ENCODE measurements at places on chromosomes 7 and 10.

DNA sequence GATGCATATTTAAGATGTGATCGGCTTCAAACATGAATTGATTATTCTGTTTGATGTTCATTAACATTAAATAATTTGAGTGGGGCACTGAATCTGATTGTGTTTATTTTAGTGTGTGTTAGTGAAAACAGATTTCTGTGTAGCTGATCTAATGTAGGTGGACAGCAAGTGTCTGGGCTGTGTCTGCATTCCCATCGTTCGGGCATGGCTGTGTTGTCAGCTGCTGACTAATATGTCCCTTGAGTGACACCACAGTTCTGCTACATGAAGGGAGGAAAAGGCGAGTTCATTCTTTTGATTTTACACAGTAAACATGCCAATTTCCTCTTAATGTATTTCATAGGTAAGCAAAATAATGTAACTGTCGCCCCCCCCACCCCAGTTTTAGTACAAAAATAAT lies 203.0 kb downstream of the CNTNAP2 start:
- DNase-seq: no peak

DNA sequence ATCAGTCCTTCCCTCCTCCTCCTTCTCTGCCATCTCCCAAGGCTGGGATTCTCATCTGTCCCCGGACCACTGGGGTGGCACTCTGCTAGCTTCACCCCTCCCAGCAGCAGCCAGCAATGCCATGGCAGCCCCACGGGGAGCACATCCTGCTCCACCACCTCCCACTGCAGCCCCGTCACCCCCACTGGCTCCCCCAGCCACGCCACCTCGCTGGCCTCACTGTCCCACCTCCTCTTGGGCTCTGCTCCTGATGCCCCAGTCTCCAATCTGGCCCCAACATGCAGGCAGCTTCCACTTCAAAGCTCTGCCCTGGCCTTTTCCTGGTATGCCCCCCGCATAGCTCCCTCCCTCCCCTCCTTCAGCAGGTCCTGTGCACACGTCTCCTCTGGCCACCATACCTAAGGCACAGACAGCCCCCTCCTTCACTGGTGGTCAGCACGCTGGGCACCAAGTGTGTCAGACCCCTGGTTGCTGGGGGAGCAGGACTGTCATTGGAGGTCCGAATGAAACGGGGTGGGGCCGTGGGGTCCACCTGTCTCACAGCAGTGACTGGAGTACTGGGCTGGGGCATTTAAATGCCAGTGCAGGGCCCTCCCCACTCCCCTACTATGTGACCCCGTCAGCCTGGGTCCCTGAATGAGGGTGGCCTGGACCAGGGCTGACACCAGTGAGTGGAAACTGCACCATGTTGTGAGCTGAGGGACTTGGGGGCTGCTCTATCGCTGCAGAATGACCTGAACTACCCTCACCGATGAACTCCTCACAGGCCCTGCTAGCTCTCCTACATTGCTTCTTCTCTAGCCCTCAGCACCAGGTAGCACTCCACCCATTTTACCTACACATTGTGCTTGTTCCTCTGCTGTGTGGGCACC lies 38.7 kb downstream of the RASGEF1A start:
- no peak for DNase-seq

DNA sequence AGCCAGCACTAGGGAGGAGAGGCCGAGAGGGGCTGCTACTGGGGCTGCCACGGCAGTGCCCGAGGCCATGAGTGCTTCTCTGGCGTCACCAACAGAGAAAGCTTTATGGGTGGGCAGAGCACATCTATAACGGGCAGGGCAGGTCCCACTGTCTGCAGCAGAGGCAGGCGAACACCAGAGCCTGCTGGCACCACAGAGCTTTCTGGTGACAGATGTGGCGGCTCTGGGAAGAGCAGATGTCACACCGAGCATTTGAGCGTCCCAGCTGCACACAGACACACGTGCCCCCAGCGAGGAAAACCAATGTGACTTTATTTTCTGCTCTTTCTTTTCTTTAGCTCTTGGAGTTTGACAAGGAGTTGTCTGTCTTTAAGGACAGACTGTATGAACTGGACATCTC lies 20.5 kb downstream of the NKX6-2 start:
- DNase-seq: no peak

DNA sequence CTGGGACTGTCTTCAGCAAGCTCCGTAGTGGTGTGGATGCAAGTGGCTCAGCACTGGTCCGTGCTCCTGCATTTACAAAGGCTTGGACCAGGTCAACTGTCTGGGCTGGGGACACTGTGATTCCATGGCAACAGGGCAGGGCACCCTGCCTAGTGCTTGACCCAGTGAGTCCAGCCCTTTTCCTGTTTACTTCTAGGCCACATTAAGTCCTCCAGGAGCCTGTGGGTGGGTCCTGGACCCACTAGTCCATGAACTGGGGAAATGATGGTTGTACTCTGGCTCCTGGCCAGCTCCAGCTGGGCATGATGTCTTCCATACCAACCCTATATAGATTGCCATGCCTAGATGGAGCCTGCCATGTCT lies 152.0 kb downstream of the RPS24 start:
- DNase-seq: no peak

GRCh38 chr10:109956454-109957091 lies 33.3 kb upstream of the XPNPEP1 start:
- DNase-seq: no peak

- DNase-seq: no peak
These were observed 16.8 kb downstream of the ZNF277 start for GRCh38 chr7:112223310-112223709.

DNA sequence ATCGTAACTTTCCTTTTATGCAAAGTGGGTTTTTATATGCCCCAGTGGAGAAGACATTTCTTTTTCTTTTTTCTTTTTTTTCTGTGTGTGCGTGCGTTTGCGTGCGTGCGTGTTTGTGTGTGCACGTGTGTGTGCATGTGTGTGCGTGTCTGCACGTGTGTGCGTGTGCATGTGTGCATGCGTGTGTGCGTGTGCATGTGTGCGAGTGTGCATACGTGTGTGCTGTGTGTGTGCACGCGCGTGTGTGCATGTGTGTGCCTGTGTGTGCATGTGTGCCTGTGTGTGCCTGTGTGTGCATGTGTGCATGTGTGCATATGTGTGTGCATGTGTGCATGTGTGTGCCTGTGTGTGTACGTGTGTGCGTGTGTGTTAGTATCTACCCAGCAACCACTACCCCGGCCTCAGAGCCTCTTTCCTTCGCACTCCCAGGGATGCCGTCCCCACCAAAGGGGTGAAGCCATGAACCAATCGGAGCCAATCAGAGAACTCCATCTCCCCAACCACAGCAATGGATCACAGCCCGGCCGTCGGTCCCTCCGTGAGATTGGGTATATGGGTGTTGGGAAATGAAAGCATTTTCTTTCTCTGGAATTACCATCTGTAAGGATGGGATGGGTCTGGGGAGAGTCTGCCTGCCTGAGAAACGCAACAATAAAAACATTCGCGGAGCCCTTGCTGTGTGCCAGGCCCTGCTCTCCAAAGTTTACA lies 92.3 kb downstream of the ELFN1 start:
- no peak for DNase-seq

- DNase-seq: no peak
These were observed 2.0 kb downstream of the NOD1 start for GRCh38 chr7:30476459-30477145.

GRCh38 chr10:44994752-44995530 lies 5.8 kb upstream of the ZNF22 start:
- peak; percentile 43 for DNase-seq

Measured in stimulated activated effector memory CD8-positive, alpha-beta T cell treated with anti-CD3 and anti-CD28 coated beads, Interleukin-12 subunit alpha, Interleukin-12 subunit beta, amount 100 ng/mL, for 72 hours (primary cell).